Stimulated activated CD4-positive, alpha-beta T cell treated with anti-CD3 and anti-CD28 coated beads, TNF-alpha, amount 100 ng/mL, for 4 hours (primary cell): ENCODE measurements at places on chromosomes 11 and 22.

GRCh38 chr11:133081020-133081419 is 451.3 kb downstream of the OPCML start:
- DNase-seq: no peak

GRCh38 chr11:23569134-23569533 is 708.9 kb upstream of the CCDC179 start:
- no peak for DNase-seq

DNA sequence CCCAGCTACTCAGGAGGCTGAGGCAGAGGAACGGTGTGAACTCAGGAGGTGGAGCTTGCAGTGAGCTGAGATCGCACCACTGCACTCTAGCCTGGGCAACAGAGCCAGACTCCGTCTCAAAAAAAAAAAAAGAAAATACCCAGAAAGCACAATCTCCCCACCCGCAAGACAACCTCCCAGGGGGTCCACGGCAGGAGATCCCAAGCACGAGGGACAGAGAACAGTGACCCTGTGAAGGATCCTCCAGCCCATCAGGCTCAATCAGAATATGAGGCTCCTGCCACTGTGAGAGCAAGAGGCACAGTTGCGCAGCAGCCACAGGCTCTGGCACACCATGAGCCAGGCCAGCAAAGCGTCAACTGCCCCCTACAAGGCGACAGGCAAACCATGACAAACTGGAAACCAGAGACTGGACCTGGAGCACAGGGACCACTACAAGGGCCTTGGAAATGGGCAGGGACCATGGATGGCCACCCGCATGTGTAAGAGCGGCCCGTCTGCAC is 164.8 kb upstream of the GRK3 start:
- DNase-seq: no peak

DNA sequence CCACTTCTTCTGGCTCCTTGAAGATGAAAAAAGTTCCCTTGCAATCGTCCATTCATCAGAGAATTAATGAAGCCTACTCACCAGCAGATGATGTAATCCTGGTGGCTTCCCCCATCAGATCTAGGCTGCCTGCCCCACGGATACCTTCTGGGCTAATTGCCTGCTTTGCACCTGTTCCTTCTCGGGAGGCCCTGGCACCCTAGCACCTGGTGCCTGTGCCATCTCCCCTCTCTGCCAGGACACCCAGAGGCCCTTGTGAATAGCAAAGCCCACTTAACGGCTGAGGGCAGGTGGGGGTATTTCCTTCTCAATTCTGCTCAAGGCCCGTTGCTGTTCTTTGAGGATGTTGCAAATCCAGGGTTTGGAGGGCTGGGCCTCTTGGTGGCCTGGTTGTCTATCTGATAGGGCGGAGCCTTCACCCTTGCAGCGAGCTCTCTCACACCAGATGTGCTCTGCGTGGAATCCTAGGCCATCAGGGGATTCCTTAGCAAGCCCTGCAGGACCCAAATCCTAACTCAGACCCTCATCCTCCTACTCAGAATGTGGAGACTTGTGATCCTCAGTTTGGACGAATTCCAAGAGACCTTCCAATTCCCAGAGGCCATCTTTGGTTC is at the start of gene LMO2:
Gene LMO2 (minus strand): TSS at position 363 of the 614 bp plus-strand sequence. CDS start 22,360 bp downstream, outside the sequence.
- no peak for DNase-seq

DNA sequence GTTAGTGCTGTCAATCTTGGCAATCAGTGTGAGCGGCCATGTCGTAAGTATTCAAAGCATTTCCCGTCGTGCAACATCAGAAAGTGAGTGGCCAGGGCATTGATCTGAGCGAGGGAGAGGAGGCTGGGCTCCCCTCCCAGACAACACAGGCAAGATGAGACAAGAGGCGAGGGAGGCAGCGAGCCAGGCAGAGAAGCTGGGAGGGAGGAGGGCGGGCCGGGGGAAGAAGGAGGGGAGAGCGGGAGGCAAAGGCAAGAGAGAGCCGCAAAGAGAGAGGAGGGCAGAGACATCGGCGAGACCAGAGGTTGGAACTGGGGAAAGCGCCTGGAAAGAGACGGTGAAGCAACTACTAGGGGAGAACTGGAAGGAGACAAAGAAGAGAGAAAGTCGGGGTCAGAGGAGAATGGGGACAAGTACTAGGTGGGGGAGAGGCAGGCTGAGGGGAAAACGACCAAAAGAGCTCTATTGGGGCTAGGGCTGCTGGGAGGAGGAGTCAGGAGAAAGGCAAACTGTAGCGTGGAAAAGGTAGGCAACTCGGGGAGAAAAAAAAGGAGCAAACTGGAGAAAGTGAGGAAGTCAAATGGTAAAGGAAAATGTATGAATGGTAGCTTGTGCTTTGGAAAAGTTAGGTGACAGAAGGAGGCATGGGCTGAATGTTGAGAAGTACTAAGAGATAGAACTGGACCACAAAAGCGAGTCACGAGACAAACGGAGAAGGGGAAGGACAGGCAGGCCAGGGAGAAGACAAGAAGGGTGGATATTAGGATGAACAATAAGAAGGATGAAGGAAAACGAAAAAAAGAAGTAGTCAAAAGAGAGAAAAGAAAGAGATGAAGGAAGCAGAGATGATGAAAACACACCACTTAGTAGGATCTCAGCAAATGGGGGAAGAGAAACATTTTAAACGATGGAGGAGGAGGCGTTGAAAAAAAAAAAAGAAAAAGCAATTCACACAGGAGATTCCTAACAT is 130.5 kb upstream of the C11orf58 start:
- no peak for DNase-seq

DNA sequence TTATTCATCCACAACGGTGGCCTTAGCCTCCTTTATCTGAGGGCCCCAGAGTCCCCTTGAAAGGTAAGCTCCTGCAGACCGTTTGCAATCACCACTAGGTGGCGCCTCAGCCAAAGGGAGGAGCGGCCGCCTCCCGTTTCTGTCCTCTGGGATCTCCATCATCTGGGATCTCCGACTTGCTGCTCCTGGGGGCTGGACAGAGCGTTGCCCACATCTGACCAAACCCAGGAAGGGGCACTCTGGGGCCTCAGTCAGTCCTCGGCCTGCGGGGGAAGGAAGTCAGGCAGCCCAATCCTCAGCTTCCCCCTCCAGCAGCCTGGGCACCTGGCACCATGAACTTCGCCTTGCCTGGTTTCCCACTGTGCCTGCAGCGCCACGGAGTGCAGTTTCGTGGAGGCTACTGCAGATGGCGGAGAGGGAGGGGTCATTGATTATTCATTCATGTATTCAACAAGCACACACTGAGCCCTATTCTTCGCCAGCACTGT is 23.5 kb downstream of the TP53I11 start:
- peak; percentile 42 for DNase-seq

- no peak for DNase-seq
These were observed 969 bp downstream of the CCDC117 start for GRCh38 chr22:28773461-28773867.

DNA sequence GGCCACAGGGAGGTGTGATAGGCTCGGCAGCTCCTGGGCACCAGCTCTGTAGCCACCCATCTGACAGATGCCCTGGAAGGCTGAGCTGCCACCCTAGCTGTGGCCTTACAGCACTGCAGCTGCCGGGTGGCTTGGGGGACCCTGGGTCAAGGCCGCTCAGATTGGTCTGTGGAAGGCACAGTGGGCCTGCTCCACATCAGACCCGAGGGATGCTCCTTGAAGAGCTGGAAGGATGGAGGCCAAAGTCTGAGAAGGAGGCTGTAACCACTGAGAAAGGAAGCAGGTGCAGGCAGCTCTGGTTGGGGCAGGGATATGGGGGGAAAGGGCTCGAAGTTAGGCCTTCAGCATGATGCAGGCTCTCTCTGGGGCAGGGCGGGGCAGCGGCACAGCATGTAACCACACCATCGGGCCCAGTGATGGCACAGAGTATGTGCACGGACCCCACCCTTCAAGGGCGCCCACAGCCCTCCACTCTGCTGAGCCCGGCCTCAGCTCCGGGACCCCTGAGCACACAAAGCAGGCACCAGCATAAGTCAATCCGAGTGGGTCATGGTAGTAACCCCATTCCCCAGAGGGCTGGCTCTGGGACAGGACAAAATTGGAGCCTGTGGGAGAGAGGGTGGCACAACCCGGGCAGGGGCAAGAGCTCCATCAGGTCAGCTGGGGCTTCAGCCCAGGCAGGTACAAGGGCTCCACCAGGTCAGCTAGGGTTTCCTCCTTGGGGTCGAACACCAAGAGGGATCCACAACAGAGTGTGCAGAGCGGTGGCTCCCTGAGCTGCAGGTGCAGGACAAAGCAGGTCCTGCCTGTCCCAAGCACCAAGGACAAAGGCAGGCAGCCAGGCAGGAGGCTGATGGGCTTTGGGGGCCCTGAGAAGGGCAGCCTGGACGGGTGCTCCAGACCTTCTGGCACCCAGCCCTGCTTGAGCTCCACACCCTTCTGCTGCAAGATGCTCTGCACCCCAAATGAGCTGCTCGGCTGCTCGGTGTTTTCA is 1511.1 kb downstream of the BRD1 start:
- no peak for DNase-seq
